ENCODE measurements at places on chromosomes 1 and 21. TPM values are rescaled to one million over a fixed set of nuclear protein-coding genes. Genes with fewer than 3 reads are reported as not detected.
A peak's percentile ranks its signal among the peaks of the same experiment; 100 is the strongest.

Gene TMEM61
- 1.4 TPM for total RNA-seq

Gene ZBTB8A
- 5.7 TPM for total RNA-seq

Gene SERPINC1
- total RNA-seq, result not detected

- DNase-seq, result no peak
These were observed 49.1 kb upstream of the LRRC3 start for GRCh38 chr21:44405948-44406872.

DNA sequence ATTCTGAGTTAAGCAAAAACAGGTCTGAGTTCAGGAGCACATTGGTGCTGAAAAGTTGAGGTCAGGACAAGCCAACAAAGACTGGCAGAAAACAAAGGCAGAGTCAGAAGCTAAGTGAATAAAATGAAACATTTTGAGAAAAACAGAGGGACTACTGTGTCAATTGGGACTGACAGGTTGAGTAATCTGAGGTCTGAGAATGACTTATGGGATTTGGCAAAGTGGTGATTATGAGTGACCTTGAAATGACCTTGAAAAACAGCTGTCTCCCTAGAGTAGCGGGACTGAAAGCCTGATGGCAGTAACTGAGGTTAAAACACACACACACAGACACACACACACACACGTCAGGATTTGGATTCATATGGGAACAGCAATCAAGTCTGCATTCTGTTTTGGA is 8.8 kb upstream of the COG2 start:
- DNase-seq, result no peak

GRCh38 chr1:34166191-34166624 is 1.2 kb upstream of the CSMD2 start:
- no peak for DNase-seq

- no peak for DNase-seq
These were observed 2.9 kb downstream of the GFI1 start for GRCh38 chr1:92483610-92484471.

DNA sequence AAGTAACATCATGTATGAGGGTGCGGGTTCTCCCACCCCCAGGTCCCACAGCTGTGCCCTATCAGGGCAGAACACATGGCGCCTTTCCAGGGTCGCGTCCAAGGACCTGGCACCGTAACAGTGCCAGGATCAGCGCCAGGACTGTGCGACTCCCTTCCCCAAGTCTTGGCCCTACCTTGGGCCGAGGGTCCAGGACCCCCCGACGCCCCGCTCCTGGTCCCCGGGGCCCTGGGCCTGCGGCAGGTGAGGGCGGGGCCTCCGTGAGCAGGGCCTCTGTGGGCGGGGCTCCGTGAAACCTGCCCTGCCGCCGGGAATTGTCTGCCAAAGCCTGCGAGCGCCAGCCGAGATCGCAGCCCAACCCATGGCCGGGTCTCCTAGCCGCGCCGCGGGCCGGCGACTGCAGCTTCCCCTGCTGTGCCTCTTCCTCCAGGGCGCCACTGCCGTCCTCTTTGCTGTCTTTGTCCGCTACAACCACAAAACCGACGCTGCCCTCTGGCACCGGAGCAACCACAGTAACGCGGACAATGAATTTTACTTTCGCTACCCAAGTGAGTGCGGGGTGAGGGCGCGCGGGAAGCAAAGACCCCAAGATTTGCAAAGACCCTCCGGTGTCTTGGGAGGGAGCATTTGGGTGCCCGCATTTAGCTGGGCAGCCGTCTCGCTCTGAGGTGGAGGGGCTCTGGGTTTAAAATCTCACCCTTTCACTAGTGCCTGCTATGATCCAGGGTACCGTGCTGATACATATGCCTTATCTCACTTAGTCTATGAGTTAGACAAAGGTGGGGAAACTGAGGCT is at the start of gene RHBG:
RHBG (plus strand) TSS at position 323 of the 796 bp plus-strand sequence; CDS start at position 362, 39 bp downstream.
- no peak for DNase-seq

DNA sequence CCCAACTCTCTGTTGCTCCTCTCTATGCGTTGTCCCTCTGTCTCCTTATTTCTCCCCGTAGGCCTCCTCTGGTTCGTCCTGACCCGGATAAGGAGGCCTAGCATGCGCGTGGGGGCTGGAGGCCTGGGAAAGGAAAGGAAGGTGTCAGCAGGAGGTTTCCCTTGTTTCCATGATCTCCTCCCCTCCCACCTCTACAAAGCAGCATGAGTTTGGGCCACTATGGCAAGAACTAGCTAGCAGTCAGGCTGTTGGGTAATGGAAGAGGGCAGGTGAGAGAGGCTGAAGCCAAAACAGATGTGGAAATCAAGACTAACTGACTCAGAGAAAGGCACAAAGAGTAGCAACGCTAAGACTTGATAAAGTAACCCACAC is 687 bp upstream of the SEMA6C start:
- peak; percentile 47 for DNase-seq

DNA sequence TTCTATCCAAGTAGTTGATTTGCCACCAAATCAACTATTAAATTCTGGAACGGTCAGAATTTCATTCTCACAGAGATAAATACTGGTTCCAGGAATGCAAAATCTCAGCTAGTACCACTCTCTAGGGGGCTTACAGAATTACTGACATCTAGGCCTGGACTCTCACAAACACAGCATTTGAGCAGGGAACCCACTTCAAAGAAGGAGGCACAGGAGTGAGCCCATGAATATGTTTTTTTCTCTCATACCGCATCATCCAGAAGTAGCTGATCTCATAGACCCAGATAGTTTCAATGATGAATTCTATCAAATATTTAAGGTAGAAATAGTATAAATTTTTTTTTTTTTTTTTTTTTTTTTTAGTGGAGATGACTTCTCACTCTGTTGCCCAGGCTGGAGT is 32.1 kb downstream of the S1PR1 start:
- no peak for DNase-seq

DNA sequence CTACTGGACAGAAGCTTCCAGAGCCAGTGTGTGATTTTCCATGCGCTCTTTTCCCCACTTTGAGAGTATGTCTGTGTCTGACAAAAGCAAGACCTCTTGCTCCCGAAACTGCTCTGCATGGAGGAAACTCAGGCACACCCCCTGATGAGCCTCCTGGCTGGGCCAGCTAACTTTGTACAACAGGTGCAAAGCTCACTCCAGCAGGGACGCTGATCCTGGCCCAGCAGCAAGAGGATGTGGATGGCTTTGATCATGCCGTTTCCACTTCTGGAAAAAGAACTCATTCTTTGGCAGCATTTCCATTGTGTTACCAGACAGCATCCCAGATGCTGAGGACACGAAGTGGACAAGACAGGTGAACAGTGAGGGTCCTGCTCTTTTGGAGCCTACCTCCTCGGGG is 103.1 kb downstream of the TLR5 start:
- DNase-seq, result no peak

Measured in foreskin keratinocyte (primary cell).